ENCODE measurements at places on chromosomes 3 and 15. TPM values are rescaled to one million over a fixed set of nuclear protein-coding genes. Genes with fewer than 3 reads are reported as not detected.

Gene LMAN1L
- total RNA-seq = not detected

Gene ITIH3
- total RNA-seq = 2.0 TPM

Gene MAN2A2
- total RNA-seq = 91.9 TPM

DNA sequence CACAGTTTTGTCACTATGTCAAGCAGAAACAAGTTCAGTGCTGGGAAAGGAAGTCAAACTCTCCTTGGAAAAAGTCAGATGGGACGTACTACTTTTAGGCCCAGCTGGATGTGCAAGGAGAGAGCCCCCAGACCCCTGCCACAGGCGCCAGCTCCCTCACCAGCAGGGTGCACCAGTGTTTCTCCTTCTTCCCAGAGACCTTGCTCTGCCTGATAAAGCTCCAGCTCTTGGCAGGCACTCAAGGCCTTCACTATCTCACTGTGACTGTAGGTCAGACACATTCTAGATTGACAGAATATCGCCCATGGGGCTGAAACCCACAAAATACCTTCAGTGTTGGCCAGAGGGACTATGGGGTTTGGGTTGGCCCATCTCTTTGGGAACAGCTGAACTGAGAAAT, 54.8 kb upstream of the CHRNB4 start:
- no peak overlapping the region for H3K4me3 ChIP-seq
- no peaks in the 10 kb centered on the region for H3K4me1 ChIP-seq
- H3K36me3 ChIP-seq = no peaks in the 10 kb centered on the region
- H3K27me3 ChIP-seq = no peaks in the 10 kb centered on the region
- DNase-seq = no peak

GRCh38 chr3:39260957-39261356, 18.9 kb downstream of the CX3CR1 start:
- H3K36me3 ChIP-seq = no peaks in the 10 kb centered on the region
- H3K4me1 ChIP-seq = peaks cover 5% of the 10 kb centered on the region
- no peak overlapping the region for H3K4me3 ChIP-seq

- H3K4me3 ChIP-seq = no peak overlapping the region
- DNase-seq = no peak
- H3K36me3 ChIP-seq = no peaks in the 10 kb centered on the region
- H3K4me1 ChIP-seq = peaks cover 35% of the 10 kb centered on the region
These were observed 300.1 kb downstream of the RORA start for GRCh38 chr15:60928970-60929369.

- no peaks in the 10 kb centered on the region for H3K36me3 ChIP-seq
- no peak overlapping the region for H3K4me3 ChIP-seq
- no peak for DNase-seq
- H3K27ac ChIP-seq = no peak overlapping the region
- H3K27me3 ChIP-seq = no peaks in the 10 kb centered on the region
These were observed 205.3 kb downstream of the SOX2 start for GRCh38 chr3:181917027-181917426.

All from suprapubic skin (tissue), 4 donors.